ENCODE measurements at places on chromosomes 7 and 10. TPM values are rescaled to one million over a fixed set of nuclear protein-coding genes. Genes with fewer than 3 reads are reported as not detected.

GRCh38 chr10:111316722-111317212, 239.9 kb downstream of the ADRA2A start:
- H3K4me1 ChIP-seq = no peaks in the 10 kb centered on the region
- H3K27ac ChIP-seq = no peak overlapping the region
- H3K36me3 ChIP-seq = no peaks in the 10 kb centered on the region
- H3K27me3 ChIP-seq = no peaks in the 10 kb centered on the region
- H3K4me3 ChIP-seq = no peak overlapping the region
- no peak for DNase-seq

DNA sequence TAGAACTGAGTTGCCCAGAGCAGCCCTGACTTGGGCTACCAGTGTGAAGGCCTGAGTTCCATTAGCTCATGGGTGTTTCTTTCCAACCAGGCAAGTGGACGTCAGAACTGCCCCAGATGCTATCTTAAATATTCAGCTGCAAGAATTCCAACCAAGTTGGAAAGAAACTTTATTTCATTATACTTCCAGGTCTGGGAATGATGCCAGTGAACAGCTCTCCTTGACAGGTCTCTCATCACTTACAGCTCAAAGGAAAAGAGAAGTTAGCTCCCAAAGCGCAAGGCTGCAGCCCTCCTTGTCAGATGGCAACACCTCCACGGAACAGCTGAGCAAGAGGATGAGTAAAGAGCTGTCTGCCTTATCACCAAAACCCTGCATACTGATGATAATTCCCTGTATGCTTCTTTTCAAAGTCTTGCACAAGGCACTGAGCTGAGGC, 255.5 kb upstream of the AOAH start:
- peaks cover 4% of the 10 kb centered on the region for H3K4me1 ChIP-seq
- H3K27ac ChIP-seq = no peak overlapping the region
- H3K4me3 ChIP-seq = no peak overlapping the region
- no peak for DNase-seq

HYCC1 gene
- 9.5 TPM for total RNA-seq

TCAF2 gene
- 0.73 TPM for total RNA-seq

ATOH7 gene
- total RNA-seq = not detected
